ENCODE measurements at places on chromosomes 1 and 21.

GRCh38 chr1:204624631-204625216 lies 60.8 kb downstream of the LRRN2 start:
- no peak for DNase-seq

DNA sequence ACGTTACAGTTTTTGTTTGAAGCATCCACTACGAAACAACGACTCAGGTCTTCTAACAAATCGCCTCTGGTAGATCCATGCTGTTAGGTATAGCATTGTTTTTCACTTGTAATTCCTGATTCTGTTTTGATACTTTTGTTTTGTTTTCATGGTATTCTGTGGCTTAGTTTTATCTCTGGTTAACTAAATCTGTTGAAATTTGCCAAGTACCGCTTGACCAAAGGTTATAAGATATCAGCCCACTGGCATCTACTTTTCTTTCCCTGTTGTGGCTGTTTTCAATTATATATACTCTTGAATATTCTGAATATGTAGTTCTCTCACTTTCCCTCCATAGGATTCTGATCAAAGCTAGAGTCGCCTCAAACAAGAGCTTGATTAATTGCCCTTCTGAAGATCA lies 274.8 kb upstream of the C1orf105 start:
- DNase-seq = no peak

DNA sequence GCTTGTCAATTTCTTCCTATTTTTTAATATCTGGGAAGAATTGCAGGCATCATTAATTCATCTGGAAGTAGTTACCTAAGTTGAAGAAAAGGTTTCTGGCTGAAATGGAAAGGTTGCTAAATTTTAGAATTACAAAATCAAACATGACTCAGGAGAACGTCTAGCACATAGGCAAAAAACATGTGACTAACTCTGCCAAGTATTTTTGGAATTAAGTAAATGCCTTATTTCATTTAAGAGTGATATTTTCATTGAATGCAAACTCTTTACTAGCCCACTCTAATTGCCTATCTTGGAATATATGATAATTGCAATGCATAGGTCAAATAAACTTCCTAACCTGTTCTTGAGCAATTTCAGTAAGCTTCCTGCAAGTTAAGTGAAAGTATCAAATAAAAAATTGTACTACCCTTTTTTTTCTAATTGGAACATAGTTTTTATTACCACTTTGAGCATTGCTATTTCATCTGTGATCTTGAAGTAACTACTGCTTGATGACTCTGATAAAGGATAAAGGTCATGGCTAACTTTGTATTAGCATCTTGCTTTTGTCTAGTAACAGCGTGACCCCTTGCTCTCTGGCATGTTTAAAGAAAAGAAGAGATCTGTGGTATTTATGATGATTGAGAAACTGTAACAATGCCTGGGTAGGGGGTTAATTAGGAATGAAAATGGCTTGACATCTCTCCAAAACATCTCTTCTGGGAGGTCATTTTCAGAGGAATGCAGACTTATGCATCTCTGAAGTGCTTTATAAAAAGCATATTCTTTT lies 208.3 kb upstream of the NCAM2 start:
- no peak for DNase-seq

DNA sequence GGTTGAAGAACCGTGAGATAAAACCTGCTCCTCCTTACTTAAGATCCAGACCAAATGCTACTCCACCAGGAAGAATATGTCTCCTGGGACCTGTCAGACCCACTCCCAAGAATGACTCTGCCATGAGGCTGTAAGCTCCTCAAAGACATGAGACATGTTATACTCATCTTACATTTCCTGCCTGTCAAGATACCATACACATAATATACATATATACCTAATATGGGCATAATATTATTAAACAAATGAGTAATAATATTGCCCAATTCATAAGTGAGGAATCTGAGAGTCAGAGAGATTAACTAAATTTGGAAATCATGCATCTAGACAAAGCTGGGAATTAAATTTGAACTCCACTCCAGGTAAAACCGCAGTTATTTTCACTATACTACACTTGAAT lies 634.9 kb downstream of the LMO4 start:
- no peak for DNase-seq

DNA sequence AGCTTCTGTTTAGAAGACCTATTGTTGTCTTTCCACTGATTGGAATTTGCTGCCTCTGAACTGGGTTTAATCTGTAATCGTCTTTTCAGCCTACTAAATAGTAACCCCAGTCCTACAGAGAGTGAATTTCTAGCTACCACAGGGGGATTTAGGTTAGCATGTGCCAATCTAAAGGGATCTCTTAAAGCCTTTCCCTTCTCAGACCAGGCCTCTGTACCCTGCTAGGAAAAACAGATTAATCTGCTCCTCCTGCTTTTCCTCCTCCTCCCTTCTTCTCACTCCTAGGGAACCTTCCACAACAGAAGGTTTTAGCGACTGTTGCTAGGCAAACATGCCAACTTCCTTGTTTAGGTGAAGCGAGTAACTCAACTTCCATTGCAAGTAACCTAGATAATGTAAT lies 1.3 kb upstream of the RC3H1 start:
- DNase-seq = no peak

- DNase-seq = no peak
Observed at GRCh38 chr1:50742523-50742922, 217.5 kb downstream of the FAF1 start.

GRCh38 chr1:39640861-39641260 lies 1.4 kb upstream of the HEYL start:
- no peak for DNase-seq

DNA sequence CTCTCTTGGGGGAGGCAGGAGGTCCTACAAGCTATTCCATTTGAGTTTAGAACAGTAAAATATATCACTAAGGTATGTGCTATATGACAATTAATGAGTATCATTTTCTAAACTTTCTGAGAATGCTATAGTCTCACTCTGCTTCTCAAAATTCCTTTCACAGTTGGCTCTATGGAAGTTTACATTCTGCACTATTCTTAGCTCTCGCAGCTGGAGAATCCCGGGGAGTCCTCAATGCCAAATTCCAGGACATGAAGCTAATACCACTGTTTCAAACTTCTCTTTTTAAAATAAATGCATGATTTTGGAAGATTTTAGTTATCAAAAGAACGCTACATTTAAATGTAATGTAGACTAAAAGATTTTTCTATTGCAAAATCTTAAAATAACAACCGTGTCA lies 22.4 kb upstream of the PALMD start:
- no peak for DNase-seq

DNA sequence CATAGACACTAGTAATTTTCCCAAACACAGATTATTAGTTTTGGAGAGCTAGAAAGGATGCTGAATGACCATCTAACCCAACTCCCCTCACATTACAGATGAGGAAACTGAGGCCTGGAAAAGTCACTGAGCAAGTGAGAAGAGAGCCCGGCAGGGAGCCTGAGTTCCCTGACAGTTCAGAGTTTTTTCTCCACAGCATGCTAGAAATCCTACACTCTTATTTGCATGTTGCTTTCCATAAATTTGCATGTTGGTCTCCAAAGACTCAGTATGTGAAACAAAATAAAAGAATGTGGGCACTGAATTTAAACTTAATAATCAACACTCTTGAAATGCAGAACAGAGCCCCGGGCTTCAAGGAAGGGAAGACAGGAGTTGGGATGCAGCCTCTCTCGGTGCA lies 132.3 kb downstream of the CCDC185 start:
- DNase-seq = no peak

GRCh38 chr21:20292280-20292679 lies 705.9 kb upstream of the NCAM2 start:
- DNase-seq = no peak

DNA sequence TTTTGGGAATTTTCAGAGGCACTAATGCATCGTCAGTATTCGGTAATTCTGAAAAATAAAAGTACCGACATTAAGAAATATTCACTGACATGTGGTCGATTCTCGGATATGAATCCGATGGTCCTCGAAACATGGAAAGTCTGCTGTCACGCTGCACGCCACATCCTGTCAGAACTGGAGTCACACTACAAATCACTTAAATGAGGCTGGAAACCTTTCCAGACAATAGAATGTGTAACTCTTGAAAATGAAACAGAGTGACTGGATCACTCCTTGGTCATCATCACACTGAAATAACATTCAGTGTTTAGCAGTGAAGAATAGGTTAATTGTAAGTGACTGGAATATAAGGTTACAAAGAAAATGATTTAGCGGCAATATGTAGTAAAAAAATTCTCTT lies 620.1 kb upstream of the ADAMTS5 start:
- no peak for DNase-seq

GRCh38 chr1:70812442-70813109 lies 235.0 kb downstream of the PTGER3 start:
- DNase-seq = no peak

DNA sequence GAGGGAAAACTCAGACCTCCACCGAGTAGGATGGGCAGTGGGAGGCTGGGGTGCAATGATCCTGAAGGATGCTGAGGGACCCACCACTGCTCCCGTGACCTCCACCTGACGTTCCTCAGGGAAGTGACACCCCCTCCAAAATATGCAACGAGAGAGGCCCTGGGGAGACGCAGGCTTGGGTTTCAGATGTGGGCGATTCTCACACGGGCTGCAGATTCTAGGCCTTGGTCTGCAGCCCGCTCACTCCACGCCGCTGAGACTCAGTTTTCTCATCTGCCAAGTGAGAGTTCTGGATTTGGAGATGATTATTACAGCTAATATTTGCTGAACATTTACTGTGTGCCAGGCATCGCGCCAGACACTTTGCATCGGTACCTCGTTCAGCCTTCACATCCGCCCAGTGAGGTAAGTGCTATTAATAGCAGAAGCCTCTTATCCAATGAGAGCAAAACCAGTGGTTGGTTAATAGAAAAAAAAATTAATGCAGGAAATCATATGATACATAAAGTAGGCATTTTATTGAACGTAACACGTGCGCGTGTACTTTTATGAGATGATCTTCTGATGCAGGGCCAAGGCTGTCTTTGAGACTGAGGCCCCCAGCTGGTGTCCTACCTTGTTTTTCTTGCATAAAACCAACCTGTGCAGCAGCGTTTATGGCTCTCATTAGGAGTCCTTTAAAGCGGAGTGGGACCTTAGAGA lies 102.0 kb upstream of the RUNX3 start:
- DNase-seq = no peak

GRCh38 chr1:101257500-101258325 lies 20.9 kb downstream of the S1PR1 start:
- DNase-seq = no peak

GRCh38 chr1:11981378-11982009 lies 1.2 kb downstream of the MFN2 start:
- no peak for DNase-seq

DNA sequence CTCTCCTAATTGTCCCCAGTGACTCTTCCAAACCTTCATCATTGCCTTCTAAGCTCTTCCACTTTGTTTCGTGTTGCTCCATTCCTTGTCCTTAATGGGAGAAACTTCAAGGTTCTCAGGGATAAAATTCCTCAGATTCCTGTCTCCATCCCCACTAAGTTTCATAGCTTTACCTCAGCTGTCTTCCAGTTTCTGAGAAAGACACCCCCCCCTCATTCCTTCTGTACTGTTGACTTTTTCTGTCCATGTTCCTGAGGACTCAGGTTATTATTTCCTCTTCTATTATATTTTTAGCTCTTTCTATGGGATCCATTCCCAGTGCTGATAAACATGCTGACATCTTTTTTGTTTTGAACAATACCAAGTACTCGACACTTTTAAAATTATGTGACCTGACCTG lies 215.3 kb upstream of the PTGFR start:
- peak; percentile 39 for DNase-seq

GRCh38 chr1:41795205-41795762 lies 123.4 kb downstream of the HIVEP3 start:
- DNase-seq = peak; percentile 29

GRCh38 chr1:22380024-22380785 lies 71.4 kb upstream of the ZBTB40 start:
- no peak for DNase-seq

DNA sequence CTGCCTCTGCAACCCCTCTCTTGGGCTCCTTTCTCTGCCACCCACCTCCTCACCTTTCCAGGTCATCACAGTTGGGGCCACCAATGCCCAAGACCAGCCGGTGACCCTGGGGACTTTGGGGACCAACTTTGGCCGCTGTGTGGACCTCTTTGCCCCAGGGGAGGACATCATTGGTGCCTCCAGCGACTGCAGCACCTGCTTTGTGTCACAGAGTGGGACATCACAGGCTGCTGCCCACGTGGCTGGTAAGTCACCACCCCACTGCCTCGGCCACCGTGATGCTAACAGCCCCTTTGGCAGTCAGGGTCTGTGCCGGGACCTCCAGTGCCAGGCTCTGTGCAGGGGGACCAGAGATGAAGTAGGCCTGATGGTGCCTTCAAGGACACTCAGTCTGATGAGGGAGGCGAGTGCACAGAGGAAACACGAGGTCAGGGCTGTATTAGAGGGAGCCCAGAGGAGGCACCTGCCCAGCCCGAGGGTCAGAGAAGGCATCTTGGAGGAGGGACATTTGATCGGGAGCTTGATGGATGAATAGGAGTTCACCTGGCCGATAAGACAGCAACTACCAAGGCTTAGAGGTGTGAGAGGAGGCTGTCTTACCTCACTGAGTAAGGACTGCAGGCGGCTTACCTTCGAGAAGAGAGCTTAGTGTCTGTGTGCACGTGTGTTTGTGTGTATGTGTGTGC lies 18.1 kb downstream of the PCSK9 start:
- DNase-seq = no peak

Data from astrocyte of the cerebellum (primary cell).